ENCODE measurements at places on chromosomes 3 and 15.

DNA sequence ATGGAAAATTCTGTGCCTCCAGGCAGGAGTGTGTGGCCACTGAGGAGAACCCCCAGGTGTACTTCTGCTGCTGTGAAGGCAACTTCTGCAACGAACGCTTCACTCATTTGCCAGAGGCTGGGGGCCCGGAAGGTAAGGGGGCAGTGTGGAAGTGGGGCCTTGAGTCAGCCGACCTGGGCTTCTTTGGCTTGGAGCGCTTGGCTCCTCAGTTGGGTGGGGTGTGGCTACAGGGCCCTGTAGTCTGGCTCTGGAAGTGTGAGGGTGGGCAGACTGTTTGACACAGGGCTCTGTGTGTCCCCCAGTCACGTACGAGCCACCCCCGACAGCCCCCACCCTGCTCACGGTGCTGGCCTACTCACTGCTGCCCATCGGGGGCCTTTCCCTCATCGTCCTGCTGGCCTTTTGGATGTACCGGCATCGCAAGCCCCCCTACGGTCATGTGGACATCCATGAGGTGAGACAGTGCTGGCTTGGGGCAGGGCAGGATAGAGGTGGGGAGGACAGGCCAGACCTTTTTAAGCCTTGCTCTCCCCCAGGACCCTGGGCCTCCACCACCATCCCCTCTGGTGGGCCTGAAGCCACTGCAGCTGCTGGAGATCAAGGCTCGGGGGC, 18.2 kb upstream of the EXOG start:
- no peak for DNase-seq

- DNase-seq: no peak
These were observed 97.0 kb upstream of the SNRPN start for GRCh38 chr15:24857763-24858162.

- no peak for DNase-seq
These were observed 174.7 kb downstream of the IGF1R start for GRCh38 chr15:98823012-98823458.

DNA sequence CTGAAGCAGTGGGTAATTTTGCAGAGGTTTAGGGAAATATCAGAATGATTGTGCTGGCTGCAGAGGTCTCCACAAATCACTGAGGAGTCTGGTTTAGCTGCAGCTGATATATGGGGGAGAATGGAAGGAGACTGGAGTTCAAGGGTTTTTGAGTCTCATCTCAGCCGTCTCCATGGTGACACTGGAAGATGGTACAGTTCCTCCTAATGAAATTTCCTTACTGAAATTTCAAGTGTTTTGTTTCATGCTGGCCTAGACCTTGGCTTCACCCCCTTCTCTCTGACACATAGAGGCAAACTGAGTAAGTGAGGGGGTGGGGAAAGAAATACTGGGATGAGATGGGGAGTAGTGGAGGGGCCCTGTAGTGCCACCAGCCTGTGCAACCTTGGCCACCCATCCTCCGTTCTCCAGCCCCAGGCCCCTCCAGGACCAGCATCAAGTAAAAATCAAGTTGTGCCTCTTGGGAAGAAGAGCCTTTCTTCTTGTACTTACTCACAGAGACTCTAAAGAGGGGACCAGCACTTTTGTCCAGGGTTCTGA, 17.8 kb upstream of the MORF4L1 start:
- no peak for DNase-seq

- peak; percentile 26 for DNase-seq
These were observed 113.7 kb upstream of the RPL32 start for GRCh38 chr3:12954891-12955650.

DNA sequence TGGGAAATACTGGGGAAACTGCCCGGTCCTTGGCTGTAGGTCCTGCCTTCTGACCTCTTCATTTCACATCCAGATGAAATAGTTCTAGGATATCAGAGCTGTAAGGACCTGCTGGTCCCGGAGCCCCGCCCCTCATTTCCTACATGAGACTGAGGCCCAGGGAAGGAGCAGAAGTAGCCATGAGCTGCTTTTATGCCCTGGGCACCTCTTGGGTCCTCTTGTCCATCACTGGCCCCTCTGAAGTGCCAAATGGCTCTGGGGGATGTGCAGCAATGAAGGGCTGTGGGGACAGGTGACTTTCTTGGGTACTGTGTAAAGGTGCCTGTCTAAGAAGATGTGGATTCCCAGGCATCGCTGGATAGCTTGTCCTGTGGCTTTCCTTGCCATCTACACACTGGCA, 40.3 kb upstream of the ESYT3 start:
- no peak for DNase-seq

GRCh38 chr15:57019496-57020160, 101.2 kb downstream of the TCF12 start:
- DNase-seq: no peak

DNA sequence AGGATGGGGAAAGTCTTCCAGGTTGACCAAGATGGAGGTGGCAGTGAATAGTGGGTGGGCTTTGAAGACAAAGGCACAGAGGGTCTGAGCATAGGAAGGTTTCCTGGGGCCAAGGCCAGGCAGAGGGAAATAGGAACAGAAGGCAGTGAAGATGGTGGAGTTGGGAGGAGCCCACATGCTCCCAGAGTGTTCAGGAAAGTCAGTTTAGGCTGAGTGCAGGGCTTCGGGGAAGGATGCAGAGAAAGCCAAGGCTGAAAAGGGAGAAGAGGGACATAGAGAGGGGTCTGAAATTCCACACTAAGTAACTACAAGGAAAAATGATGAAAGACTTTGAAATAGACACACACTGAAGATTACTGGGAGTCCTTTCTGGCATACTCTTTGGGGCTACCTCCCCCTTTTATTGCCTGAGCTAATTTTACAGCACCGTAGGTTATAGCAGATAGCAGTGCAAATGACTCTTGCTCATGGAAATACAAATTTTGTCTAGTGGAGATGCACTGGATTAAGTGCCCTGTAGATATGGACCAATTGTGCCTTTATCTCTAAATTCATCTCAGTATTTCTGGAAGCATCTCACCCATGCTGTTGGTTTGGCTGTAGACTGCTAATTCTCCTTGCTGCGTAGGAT, 3.8 kb downstream of the CX3CR1 start:
- no peak for DNase-seq

- DNase-seq: no peak
These were observed 163.1 kb upstream of the MANF start for GRCh38 chr3:51221959-51222358.

DNA sequence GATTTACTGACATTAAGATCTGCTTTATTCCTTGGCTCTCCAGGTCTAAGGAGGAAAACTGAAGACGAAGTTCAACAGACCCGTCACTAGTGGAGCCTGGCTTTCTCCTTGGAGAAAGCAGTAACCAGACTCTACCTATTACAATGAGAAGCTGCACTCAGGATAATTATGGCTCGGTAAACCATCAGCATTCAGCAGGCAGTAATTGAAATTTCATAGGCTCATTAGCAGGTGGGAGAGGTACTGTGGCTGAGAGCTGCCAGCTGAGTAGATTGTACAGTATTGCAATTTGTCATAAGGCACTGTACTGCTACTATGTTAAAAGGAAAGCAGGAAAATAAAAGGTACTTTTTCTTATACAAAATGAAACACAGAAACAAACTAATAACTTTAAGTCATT, 51.2 kb downstream of the CHAC1 start:
- no peak for DNase-seq

GRCh38 chr15:49876401-49877038, 242.5 kb downstream of the ATP8B4 start:
- no peak for DNase-seq

DNA sequence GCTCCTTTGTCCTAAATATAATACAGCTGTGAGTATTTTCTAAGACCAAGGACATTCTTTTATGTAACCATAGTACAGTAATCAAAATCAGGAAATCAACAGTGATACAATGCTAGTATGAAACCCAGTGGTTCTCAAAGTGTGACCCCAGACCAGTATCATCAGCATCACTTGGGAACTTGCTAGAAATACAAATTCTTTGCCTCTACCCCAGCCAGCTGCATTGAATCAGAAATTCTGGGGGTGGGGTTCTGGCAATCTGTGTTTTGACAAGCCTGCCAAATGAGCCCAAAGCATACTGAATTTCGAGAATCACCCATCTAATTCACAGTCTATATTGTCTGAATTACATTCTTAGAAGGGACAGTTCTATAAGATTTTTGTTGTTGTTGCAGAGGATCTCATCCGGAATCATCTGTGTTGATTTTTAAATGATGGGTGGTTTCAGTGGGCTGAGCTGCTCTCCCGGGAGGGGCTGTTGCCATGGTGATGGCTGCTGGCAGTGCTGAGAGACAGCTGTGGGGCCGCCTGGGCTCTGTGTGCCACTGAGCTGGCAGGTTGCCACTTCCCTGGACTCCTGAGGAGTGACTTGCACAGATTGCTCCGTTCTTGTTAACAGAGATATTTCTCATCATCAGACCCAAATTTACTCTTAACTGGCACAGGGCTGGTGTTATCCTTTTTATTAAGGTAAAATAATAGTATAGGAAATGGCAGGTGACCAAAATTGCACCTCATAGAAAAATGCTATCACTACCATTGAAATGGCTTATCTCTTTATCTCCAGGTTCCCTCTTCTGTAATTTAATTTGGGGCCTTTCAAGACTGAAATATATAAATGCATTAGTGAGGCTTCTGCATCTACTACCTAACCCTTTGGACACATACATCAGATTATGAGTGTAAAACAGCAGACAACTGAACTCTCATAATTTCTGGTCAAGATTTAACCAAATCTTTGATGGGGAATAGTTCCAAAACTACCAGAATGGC, 56.5 kb downstream of the NEK11 start:
- no peak for DNase-seq

DNA sequence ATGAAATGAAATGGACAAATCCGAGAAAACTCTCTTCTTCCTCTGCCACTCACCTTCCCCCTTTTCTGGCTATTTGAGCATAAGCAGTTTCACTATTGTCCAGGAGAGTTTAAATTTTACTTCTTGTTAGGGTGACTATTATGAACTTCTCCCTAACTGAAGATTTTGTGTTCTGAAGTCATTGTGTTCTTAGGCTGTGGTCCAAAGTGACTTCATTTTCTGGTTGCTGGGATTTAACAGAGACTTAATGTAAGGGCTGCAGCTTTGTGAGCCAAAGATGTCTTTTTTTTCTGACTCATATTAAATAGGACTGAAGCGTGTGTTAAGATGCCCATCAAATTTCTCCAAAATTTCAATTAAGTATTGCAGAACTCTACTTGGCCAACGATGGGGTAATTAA, 46.5 kb upstream of the FSTL1 start:
- peak; percentile 20 for DNase-seq

- no peak for DNase-seq
These were observed 330.5 kb upstream of the ROPN1 start for GRCh38 chr3:124322309-124322880.

DNA sequence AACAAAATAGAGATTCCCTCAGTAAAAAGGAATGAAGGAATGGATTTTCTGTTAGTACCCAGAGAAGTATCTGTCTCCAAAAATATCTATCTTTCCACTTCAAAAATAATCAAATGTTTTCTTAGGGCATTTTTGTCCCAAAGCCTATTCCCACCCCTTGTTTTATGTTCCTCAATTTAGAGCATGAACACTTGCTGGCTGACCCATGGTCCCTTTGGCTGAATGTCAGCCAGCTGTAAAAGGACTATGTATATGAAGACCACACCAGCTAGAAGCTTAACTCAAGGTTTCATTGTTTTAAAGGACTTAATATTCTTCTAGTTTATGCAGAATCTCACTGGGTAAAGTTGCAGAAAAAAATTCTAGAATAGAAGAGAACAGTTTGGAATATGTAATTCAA, 931.2 kb downstream of the MCTP2 start:
- DNase-seq: no peak

- no peak for DNase-seq
These were observed 55.0 kb upstream of the EPHB3 start for GRCh38 chr3:184506561-184506991.

- no peak for DNase-seq
These were observed 269.1 kb downstream of the SCAPER start for GRCh38 chr15:76636059-76636458.

DNA sequence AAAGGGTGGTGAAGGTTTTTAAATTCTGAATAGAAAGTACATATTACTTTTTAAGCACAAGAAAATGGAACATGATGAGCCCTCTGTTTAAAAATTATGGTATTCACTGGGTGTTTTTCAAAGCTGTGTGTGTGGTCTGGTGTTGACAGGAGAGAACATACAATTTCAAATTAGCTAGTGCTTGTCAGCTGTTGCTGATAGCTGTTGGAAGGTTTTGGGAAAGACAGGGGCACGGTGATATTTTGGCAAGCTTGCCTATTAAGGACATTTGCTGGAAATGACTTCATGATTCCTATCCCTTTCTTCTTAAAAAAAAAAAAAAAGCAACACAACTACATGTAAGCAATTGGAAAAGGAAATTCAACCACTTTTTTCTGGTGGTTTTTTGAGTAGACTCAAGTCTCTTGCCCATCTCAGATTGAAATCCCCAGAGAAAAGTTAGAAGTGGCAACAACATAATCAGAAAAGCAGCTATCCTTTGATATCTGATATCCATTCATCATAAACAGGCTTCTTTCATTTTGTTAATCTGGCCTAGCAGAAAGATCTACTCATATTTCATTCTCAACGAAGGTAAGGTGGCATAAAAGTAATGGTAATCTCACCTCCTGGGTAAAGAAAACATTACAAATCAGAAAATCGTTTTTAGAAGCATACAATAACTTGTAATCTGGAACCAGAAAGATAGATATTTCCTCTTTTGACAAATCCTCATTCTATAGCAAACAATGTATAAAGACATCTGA, 130.0 kb downstream of the RBMS3 start:
- DNase-seq: no peak

DNA sequence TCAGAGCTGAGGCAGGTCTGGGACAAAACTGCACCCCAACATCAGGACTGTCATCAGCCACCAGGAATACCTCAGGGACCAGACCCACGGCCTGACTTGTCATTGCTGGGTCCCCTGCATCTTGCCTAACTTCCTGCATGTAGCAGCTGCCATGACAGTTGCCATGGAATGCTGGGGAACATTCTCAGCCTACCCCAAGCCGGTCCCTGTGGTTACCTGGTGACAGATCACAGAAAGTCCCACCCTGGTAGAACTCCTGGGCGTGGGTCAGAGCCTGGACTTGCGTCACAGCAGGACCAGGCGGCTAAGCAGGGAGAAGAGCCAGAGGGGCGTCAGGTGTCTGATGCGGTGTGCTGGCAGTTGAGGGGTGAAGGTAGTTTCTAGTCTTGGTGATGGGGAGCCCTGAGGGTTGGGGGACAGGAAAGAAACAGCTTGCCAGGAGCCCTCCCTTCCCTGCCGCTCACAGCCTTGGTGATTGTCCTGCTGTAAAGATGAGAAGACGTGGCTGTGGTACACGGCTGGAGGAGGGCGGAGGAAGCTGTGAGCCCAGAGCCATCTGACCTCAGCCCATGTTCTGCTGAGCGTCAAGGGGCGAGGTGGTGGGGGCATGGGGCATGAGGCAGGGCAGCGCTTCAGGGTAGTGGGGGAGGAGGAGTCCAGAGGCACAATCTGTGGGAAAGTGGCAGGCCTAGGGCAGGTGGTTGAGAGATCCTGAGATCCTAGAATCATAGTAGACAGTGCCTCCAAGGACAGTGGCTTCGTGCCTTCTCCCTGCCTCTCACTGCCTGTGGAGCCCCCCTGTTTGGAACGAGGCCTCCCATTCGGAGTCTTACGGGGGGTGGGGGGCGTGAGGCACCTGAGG, 5.4 kb downstream of the H1-8 start:
- no peak for DNase-seq

DNA sequence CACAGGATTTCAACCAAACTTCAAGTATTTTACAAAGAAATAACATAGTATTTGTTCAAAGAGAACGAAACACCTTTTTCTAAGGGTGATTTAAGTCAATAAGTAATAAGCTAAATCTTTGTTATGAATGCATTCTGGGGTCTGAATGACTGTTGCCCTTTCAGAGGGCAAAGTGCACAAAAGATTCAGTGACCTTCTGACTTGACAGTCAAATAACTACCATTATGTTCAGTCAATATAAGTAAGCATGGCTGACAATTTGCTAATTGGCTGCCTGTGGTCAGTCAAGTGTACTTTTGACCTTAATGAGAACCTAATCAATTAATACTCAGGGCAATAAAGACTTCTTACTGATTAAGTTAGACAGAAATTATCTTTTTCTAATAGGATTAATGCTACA, 133.1 kb upstream of the NANOGP8 start:
- no peak for DNase-seq
